Stimulated activated CD4-positive, alpha-beta T cell treated with anti-CD3 and anti-CD28 coated beads, TNF-alpha, amount 100 ng/mL, for 1 hour (primary cell): ENCODE measurements at places on chromosomes 11 and 22.

- DNase-seq: no peak
Observed at GRCh38 chr11:84383576-84383975, 1097.4 kb upstream of the CCDC90B start.

DNA sequence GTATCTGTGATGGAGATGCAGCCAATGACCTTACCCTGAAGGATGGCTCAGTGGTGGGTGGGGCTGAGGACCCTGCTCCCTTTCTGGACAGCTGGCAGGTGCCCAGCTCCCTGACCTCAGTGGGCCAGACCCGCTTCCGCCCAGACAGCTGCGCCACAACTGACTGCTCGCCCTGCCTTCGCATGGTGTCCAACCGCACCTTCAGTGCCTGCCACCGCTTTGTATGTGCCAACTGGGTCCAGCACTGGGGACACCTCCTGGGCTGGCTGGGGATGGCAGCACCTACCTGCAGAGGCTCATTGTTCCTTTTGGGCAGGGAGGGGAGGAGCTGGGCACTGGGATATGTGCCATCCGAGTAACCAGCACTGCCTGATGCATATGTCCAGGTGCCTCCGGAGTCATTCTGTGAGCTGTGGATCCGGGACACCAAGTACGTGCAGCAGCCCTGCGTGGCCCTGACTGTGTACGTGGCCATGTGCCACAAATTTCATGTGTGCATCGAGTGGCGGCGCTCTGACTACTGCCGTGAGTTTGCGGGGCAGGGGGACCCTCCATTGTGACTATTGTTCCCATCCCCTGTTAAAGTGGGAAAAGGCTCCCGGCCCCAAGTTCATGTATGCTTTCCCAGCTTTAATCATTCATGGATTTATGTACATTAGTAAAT, 84.8 kb downstream of the OTOG start:
- no peak for DNase-seq

DNA sequence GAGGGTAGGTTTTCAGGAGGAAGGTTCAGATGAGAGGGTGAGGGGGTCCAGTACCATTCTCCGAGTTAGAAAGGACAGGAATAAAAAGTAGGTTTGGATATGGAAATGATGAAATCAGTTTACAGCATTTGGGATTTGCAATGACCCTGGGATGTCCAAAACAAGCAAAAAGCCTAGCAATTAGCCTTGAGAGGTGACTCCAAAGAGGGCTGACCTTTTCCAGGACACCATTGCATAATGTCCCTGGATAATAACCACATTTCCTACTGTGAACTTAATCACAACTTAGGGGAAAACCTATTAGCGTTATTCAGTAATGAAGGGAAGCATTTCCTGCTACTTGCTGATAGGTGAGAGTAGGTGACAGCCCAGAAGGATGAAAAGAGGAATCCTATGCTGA, 101.4 kb upstream of the ARHGAP42 start:
- no peak for DNase-seq

GRCh38 chr11:93738647-93739081, 2.6 kb downstream of the TAF1D start:
- no peak for DNase-seq

DNA sequence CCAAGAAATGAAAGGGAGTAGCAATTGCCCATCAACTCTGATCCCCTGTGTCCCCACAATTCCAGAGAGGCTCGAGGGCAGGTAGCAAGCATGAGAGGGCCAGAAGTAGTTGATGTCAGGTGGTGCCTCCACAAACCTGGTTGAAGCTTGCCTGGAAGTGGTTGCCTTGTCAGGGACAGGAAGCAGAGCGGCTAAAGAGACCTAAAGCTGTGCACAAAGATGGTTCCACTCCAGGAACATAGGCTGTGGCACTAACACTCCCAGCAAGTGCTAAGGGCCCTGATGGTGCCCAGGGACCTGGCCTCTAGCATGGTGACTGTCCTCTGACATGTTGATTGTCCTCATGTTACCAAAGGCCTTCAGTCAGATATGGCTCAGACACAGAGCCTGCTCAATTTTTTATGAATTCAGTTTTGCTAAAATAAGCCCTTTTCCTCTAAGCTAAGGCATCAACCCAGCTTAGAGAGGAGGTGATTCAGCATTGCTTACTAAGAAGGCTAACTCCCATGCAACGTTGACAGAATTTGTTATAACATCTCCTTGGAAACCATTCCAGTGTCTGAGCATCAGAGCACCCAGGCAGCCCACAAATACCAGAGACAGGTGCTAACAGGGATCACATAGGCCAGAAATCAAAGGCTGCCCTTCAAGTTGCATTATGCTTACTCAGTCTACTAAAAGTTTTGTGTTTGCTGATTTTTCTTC, 196.3 kb upstream of the ARHGAP20 start:
- no peak for DNase-seq

- no peak for DNase-seq
Observed at GRCh38 chr11:26105762-26106423, 226.0 kb upstream of the ANO3 start.

GRCh38 chr11:63920939-63921417, 4.0 kb upstream of the RCOR2 start:
- DNase-seq: no peak

- no peak for DNase-seq
Observed at GRCh38 chr11:58893899-58894298, 45.4 kb upstream of the GLYATL1 start.

GRCh38 chr11:123457187-123457770, 27.2 kb downstream of the GRAMD1B start:
- DNase-seq: no peak

- DNase-seq: no peak
Observed at GRCh38 chr22:26303475-26303874, 125.6 kb upstream of the ASPHD2 start.

GRCh38 chr11:15233371-15234165, 118.8 kb downstream of the INSC start:
- DNase-seq: no peak

DNA sequence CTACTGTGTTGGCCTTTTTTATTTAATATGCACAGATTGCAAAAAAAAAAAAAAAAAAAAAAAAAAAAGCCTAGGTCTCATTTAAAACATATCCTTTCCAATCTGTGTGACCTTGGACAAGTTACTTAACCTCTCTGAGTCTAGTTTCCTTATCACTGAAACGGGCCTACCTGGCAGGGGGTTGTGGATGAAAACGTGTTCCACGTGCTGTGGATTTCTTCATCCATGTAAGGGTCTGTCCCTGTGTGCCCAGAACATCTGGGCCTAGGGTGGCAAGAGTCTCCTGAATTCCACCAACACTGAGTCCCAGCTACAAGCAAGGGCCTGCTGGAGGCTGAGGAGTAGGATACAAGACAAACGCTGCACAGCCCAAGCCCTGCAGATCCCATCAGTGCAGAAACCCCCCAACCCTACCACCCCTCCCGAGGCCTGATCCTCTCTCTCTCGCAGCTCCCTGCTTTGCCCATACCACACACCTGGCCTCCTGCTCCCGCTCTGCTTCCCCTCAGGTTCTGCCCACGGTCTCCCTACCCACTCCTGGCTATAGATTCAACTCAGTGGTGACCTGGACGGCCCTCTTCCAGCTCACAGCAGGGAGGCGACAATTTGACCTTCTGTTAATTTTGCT, 4.7 kb upstream of the GNAZ start:
- DNase-seq: no peak

DNA sequence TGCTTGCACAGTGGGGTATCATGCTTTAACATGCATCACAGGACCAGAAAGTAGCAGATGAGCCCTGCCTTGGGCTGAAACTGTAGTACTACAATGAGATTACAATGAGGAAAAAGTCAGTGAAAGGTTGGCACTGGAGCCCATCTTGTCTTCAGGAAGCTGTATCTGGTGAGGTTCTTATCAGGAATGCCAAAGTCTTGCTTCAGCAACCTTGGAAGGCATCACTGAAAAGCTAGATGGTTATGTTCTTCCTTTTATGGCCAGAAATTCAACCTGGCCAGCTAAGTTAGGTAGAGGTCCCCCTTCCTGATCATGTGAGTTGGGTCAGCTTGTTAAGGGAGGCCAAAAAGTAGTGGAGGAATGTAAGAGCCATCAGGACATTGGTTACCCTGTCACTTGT, 254.0 kb upstream of the FAT3 start:
- no peak for DNase-seq

DNA sequence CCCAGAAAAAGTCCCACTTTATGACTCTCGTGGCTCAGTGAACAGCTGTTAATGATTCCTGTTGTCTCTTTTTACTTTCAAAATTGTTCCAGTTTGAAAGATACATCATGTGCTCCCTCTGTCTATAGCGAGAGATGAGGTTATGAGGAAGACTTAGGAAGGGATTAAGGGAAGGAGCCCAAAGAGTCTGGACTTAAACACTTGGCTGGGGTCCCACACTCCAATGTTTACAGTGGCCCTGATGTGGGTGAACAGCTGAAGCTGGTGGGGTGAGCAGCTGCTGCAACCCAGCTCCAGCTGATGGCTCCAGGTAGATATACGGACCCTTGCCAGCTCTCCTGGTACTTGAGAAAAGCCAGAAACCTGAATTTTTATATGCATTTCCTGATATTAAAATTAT, 84.5 kb upstream of the PLET1 start:
- no peak for DNase-seq

- DNase-seq: no peak
Observed at GRCh38 chr11:102347462-102348370, 702 bp downstream of the BIRC2 start.

GRCh38 chr22:43867839-43868635, 5.7 kb upstream of the SULT4A1 start:
- DNase-seq: no peak

DNA sequence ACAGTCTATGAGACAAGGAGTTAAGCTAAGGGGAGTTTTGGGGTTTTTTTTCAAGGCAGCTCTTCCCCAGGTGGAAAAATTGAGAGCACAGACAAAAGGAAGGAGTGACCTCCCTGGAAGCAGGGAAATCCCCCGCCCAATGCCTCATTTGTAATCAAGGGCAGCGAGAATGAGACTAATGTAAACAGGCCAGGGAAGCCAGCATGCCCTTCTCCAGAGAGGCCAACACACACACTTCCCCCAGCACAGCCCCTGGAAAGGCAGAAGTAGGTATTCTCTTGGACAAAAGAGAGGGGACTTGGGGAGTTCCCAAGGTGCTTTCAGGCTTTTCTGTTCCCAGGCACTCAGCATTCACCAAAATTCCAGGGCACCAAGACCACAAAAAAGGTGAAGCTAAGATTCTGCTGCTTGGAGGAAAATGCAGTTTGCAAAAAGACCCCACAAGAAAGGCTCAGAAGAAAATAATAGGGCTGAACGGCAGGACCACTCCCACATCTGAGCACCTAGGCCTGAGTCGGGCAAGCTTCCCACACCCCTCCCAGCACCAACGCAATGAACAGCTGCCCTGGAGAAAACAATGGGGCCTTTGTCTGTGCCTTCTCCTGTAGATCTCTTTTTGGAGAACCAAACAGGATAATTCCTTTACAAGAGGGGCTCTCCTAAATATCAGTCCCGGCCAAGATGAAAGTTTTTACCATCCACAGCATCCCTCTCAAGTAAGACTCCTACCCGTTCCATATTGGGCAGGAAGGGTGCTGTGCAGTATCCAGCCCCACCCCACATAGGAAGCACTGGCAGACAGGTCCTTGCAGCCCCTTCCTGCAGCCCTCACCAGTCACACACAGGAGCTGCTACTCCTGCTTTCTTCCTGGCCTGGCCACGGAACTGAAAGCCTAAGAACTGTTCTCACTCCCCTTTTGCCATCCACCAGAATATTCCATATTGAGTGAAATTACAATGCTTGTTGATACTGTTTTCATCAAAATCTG, 70.7 kb upstream of the AKIP1 start:
- no peak for DNase-seq

DNA sequence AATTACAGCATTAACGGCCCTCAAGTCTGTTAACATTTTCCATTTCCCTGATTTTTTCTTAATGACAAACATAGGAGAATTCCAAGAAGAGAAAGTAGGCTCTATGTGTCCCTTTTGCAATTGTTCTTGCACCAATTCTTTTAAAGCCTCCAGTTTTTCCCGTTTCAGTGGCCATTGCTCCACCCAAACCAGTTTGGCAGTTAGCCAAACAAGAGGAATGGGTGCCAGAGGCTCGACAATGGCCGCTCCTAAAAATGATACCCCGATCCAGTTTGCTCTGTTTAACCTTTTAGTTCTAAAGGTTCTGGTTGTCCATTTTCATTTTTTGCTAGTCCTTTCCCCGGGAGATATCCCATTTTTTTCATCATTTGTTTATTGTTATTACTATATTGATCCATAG, 6.7 kb upstream of the DNAJB13 start:
- no peak for DNase-seq

- no peak for DNase-seq
Observed at GRCh38 chr11:97537407-97538150, 1147.8 kb downstream of the JRKL start.

- no peak for DNase-seq
Observed at GRCh38 chr11:35138606-35138942, 397 bp upstream of the CD44 start.

DNA sequence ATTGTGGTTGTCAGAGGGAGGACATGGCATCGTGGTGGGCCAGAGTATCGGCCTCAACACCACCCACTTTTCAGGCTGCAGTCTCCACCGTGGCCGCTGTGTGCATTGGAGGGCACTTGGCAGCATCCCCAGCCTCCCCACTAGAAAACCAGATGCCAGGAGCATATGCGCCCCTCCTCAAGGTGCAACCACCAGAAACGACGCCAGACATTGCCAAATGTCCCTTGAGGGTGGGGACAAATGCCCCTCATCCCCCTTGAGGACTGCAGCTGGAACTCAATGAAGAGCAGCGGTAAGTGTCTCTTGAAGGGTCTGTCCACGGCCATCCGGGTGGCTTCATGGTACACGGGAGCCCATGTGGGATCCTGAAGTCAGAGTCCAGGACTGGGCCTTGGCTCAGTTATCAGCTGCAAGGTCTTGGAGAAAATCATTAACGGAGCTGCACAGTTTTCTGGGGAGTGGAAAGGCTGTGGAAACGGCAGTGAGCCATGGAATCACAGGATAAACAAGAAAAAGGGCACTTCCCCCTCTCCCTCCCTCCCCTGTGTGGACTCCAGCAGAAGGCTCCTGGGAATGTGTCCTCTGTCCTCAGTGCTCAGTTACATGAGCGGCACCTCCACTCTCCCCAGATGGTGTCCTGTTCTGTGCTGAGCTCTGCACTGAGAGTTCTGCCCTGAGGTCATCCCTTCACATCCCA, 324.4 kb upstream of the B3GAT1 start:
- no peak for DNase-seq
